DMS153 (cell line): ENCODE measurements at places on chromosomes 6 and 20.

- DNase-seq, result no peak
Observed at GRCh38 chr6:95094751-95095663, 482.3 kb upstream of the MANEA start.

DNA sequence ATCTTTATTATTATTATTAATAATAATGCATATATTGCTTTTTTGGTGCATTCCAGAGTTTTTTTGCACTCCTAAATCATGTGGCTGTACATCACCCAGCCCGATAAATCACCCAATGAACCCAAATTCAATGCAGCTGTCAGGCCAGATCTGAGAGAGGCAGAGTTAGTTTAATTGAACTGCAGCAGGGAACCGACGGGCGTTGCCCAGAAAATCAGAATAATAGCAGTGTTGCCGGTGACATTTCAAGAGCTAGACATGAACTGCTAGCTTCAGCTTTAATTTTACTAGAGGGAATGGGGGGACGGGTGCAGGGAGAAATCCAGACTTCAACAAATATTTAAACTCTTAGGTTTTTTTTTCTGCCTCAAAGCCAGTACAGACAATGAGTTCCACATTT is 135.0 kb downstream of the CLIC5 start:
- DNase-seq, result no peak

GRCh38 chr6:141463237-141463977 is 669.3 kb upstream of the GJE1 start:
- no peak for DNase-seq

DNA sequence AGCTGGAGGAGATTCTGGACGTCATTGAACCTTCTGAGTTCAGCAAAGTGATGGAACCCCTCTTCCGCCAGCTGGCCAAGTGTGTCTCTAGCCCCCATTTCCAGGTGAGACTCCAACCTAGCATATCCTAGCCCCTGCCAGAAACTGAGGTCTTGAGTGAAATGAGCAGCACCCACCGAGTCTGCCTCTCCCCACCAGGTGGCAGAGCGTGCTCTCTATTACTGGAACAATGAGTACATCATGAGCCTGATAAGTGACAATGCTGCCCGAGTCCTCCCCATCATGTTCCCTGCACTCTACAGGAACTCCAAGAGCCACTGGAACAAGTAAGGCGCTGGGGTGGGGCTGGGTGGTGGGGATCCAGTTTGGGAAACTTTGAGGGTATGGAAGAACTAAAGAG is 4.6 kb downstream of the MEA1 start:
- no peak for DNase-seq

- no peak for DNase-seq
Observed at GRCh38 chr6:132877003-132877402, 62.6 kb downstream of the RPS12 start.

DNA sequence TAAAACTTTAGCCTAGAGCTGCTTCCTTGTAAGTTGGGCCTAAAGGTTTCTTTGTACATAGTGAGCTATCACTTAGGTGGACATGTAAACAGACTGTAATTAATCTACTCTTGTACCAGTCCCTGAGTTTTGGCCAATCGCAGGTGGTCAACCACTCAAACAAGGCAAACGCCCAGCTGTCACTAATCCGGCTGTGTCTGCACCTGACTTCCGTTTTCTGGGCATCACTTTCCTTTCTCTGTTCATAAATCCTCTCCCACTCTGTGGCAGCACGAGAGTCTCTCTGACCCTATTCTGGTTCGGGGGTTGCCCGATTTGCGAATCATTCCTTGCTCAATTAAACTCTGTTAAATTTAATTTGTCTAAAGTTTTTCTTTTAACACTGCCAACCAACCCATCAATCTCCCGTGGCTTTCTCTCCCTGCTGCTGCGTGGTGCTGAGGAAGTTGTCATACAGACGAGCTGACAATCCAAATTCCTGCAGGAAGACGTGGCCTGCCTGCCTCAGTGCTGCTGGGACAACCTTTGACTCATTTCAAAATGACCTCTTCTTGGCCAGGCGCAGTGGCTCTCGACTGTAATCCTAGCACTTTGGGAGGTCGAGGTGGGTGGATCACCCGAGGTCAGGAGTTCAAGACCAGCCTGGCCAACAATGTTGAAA is 206.3 kb downstream of the QKI start:
- no peak for DNase-seq

- DNase-seq, result no peak
Observed at GRCh38 chr6:37679539-37680476, 17.9 kb downstream of the MDGA1 start.

DNA sequence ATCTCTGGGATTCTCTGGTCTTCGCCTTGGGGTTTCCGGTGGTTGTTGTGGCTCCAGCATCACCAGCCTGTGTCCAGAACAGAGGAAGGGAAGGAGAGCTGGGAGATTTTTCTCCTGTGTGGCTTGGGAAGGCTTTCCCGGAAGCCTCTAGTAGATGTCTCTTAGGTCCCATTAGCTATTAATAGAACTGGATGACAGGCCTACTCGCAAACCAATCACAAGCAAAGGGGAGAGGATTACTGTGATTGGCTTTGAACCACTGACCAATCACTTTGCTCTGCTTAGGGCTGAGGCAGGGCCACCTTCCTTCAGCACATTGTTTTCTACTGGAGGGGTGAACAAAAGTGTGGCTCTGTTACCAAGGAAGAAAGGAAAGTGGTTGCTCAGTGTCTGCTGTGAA is 203.4 kb upstream of the SULF2 start:
- no peak for DNase-seq

DNA sequence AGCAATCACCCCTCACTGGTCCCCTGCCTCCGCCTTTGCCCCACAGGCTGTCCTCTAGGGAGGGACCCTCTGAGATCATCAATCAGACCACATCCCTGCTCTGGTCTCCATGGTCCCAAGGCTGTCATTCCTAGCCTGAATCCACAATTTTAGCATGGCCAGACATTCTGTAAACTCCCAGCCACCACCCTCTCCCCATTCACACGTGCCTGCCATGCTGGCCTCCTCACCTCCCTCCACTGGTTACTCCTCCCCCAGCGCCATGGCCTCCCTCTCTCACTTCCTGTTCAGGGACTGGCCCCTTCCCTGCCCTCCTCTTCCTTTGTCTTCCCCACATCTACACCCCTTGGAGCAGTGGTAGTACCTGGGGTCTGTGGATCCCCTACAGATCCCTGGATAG is 150.7 kb upstream of the MLN start:
- DNase-seq, result no peak

DNA sequence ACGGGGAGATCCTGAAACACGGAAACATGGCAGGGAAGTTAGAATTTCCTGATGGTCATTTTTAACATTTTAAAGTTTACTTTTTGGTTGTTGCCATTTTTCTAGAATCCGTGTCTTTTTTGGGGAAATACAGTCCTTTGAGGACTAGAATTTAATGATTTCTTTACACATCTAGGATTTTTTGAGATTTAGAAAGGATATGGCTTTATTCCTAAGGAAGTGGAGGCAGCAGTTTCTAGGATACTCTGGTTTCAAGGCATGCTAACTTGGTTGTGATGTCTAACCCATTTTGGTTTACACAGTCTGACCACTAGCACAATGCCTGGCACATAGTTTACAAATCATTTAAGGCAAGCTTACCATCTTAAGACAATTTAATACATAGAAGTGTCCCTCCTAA is 1.1 kb upstream of the ZBTB2 start:
- no peak for DNase-seq

DNA sequence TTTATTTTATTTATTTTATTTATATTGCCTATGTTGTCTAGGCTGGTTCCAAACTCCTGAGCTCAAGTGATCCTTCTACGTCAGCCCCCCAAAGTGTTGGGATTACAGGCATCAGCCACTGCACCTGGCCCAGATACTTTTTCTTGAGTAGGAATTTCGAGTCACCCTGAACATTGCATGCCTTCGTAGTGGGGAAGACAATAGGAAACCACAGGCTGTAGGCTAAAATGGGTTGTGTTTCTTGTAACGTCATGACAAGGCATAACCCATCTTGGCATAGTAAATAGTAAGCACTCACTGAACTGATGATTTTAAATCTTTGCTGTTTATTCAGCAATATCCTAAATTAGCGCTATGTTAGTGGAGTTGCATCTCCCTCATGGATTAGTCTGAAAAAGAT is 34.9 kb downstream of the PTPN1 start:
- DNase-seq, result no peak

- DNase-seq, result no peak
Observed at GRCh38 chr20:13412806-13413445, 191.9 kb downstream of the ISM1 start.

DNA sequence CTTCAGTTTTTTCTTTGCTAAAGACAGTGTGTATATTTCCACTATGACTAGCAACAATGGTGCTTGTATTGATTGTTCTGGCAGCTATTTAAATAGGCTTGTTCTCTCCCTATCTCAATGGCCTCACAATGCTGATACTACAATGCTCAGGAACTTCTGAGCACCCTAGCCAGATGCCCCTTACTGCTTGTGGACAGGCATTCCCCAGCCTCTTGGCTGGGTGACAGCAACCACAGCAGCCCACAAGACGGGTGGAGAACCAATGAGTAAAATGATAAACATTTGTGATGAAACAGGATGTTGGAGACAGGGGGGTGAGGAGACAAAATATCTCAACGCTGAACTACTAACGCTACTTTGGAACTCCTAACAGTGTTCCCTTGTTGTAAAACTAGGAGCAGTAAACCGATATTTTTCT is 42.3 kb downstream of the HIVEP2 start:
- DNase-seq, result peak; percentile 60

GRCh38 chr20:41559658-41560057 is 58.5 kb downstream of the CHD6 start:
- no peak for DNase-seq

GRCh38 chr20:36856691-36857635 is 19.0 kb upstream of the TLDC2 start:
- DNase-seq, result no peak

GRCh38 chr6:160428818-160429619 is 80.8 kb downstream of the SLC22A3 start:
- DNase-seq, result no peak

GRCh38 chr6:26216886-26217713 is 129.9 kb downstream of the HFE start:
- peak; percentile 85 for DNase-seq

- DNase-seq, result peak; percentile 67
Observed at GRCh38 chr6:106979435-106979884, 4.9 kb upstream of the CD24 start.

DNA sequence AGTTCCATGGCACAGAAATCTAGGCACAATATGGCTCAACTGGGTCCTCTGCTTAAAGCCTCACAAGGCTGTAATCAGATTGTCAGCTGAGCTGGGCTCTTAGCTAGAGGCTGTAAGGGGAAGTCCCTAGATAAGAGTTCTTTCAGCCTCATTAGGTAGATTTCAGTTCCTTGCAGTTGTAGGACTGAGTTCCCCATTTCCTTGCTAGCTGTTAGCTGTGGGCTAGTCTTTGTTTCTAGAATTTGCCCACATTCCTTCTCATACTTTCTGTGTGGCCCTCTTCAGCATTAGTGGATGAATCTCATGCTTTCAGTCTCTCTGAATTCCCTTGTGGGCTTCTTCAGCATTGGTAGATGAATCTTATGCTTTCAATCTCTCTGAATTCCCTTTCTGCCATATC is 71.0 kb upstream of the MRAP2 start:
- DNase-seq, result no peak

DNA sequence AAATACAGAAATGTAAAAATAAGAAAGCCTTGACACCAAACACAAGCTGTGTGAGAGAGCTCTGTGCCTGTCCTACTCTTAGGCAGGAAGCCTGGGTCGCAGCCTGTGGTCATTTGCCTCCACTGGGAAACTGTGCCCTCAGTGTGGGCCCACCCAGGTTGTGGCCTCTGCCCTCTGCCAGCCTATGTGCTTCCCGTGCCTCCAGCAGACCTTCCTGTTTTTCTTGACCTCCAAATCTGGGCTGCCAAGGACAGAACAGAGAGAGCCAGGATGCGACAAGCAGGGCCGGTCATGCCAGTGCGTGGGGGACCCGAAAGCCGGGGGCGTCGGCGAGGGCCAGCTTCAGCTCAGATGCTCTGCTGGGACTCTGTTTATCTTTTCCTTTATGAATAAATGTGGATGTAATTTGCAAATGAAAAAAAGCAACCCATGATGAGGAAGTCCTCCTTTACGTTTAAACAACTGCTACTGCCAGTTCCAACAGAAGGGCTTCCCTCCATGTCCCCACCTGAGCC is 189.2 kb upstream of the EXOC2 start:
- no peak for DNase-seq

DNA sequence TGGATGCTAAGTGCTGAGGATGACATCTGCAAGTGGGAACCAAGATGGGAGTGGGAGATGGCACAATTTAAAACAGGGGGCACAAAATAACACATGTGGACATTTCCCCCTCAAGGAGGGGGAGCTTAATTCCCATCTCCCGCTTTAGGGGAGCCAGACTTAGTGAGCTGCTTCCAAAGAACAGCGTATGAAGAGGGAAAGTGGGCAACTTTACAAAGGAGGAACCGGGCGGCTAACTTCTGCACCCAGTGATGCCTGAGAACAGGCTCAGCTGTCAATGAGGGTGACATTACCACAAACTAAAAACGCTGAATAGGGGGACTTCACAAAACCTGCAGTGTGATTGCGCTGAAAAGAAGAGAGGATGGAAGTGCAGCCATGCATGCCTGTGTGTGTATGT is 95.5 kb upstream of the NXT1 start:
- no peak for DNase-seq

DNA sequence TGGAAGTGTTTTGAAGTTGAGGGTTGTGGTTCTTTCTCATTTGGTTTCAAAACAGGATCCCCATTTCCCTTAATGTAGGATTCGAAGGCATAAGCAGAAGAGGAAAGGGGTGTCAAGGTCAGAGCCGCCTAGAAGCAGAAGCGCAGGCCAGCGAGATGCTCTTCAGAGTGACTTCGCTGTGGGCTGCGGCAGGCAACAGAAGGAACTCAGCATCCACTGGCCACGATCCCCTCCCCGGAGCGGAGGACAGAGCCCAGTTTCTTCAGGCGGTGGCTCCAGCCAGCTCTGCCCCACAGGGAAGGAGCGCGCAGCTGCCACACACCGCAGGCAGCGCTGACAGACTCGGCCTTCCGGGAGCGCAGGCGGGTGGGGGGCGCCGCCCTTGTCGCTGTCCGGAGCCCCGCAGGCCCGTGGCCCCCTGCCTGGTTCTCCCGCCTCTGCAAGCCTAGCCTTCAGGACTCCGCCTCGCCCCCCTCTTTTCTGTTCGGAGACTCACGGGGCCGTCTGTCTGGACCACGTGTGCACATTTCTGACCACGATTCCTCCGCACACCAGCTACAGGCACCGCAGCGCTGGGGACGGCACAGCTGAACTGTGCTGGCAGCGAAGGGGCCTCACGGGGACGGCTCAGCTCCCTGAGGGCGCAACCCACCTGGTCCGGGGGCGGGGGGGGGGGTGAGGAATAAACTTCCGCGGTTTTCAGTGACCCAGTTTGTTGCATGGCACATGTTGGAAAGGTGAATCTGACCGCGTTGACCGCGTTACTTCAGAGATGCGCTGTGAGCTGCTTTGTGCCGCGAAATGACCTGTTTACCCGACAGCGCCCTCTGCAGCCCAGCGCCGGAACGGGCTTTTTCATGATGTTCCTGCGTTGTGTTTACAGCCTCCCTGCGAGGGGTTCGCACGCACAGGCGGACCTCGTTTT is 26.1 kb downstream of the TTLL2 start:
- DNase-seq, result peak; percentile 50
